ENCODE measurements at places on chromosomes 2 and 18.

DNA sequence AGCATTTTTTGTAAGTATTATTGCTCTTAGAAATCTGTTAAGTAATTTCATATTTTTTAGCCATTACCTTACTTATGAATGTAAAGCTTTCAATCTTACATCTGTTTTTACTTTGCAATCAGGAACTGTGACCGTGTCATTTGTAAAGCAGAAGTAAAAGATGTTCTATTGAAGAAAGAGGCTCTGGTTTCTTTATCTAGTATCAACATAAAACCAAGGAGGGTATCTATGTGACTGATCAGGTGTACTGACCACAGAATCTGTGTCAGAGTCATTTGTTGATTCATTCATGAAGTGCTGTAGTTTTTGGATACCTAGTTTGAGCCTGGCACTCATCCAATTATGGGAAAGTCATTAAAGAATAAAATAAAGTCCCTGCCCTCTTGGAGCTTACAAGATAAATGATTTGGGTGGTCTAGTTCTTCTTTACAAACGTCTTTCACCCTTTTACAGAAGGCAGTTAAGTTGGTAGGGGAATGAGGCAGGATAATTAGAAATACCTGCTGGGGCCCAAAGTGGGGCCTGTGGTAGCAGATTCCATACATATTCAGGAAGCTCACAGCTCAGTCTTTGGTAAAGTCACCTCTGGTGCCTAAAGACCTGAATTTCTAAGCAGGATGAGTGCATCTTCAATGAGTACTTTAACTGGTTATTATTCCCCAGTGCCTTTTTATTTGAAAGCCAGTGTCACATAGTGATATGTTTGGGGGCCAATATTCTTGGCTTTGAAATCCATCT lies 260.6 kb upstream of the NT5C1B start:
- no peaks in the 10 kb centered on the region for H3K27me3 ChIP-seq
- H3K4me3 ChIP-seq, result no peak overlapping the region
- H3K36me3 ChIP-seq, result no peaks in the 10 kb centered on the region
- no peak for DNase-seq

DNA sequence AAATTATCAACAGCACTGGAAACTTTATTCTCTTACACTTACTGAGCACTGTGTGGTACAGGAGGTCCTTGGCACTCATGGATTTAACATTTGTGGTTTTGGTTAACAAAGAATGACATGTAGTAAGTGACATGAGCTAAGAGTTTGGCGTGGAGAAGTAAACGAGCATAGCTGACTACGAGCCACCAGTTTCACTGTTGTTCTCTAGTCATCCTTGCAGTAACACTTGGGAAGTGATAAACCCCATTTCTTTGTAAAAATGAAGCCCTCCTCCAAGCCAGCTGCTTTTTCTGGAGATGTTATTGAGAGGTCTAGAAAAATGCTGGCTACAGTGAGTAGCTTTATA lies 32.7 kb downstream of the QPCT start:
- no peaks in the 10 kb centered on the region for H3K4me1 ChIP-seq
- no peaks in the 10 kb centered on the region for H3K27me3 ChIP-seq
- peak; percentile 12 for DNase-seq

DNA sequence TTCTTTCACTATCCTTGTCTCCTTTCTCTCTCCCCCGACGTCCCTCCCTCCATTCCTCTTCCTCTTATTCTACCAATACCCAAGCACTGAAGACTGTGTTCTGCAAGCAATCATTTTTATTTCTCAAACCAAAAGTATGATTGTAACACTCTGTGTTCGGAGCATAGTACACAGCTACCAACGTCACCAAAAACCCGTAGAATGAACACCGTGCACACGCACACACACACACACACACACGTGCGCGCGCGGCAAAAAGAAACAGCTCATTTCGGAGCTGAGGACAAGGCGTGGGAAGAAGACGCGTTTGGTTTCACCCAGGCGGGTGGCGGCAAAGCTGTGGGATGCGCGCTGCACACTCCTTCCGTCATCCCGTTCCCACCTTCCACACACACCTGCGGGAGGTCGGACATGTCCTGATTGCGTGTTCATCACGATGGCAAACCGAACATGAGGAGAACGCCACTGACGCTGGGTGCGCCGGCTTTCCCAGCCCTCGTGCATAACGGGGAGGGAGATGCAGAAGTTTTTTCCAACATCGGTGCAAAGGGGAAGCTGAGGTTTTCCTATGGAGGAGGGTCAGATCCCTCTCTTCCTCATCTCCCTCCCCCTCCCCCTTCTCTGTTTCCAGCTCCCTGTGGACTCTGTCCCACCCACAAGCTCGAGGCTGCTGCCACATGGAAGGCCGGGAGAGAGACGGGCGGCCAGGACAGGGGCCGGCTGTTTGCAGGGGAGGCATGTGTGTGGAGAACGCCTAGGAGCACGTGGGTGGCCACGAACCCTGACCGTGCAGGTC lies 20.4 kb downstream of the MBP start:
- H3K27me3 ChIP-seq, result no peaks in the 10 kb centered on the region
- H3K4me3 ChIP-seq, result no peak overlapping the region
- DNase-seq, result no peak
- H3K4me1 ChIP-seq, result peaks cover 41% of the 10 kb centered on the region

DNA sequence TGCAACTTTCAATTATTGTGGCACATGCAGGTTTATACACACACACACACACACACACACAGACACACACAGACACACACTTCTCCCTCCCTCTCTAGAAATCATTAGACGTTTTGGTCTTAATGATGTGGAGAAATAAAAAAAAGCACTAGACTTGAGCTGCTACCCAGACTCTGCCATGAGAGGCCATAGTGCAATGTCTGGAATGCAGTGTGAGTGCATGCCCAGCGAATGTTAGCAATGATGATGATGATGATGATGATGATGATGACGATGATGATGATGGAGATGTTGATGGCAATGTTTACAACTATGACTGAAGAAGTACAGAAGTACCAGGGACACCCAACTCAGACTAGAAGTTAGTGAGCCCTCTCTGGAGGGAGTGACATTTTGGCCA lies 23.8 kb upstream of the KLHL29 start:
- no peak for DNase-seq
- H3K36me3 ChIP-seq, result no peaks in the 10 kb centered on the region
- H3K27ac ChIP-seq, result no peak overlapping the region
- no peak overlapping the region for H3K4me3 ChIP-seq
- H3K27me3 ChIP-seq, result no peaks in the 10 kb centered on the region

GRCh38 chr2:83143946-83144345 lies 1315.1 kb downstream of the SUCLG1 start:
- H3K27ac ChIP-seq, result no peak overlapping the region
- H3K4me3 ChIP-seq, result no peak overlapping the region
- H3K36me3 ChIP-seq, result no peaks in the 10 kb centered on the region
- no peak for DNase-seq
- H3K4me1 ChIP-seq, result no peaks in the 10 kb centered on the region

GRCh38 chr18:40011201-40011600 lies 1943.8 kb upstream of the PIK3C3 start:
- no peaks in the 10 kb centered on the region for H3K27me3 ChIP-seq
- DNase-seq, result no peak
- H3K4me3 ChIP-seq, result no peak overlapping the region
- no peaks in the 10 kb centered on the region for H3K4me1 ChIP-seq

GRCh38 chr2:20054931-20055330 lies 3.5 kb upstream of the LAPTM4A start:
- H3K27ac ChIP-seq, result no peak overlapping the region
- H3K4me1 ChIP-seq, result peaks cover 5% of the 10 kb centered on the region
- H3K4me3 ChIP-seq, result no peak overlapping the region
- DNase-seq, result no peak
- no peaks in the 10 kb centered on the region for H3K27me3 ChIP-seq

DNA sequence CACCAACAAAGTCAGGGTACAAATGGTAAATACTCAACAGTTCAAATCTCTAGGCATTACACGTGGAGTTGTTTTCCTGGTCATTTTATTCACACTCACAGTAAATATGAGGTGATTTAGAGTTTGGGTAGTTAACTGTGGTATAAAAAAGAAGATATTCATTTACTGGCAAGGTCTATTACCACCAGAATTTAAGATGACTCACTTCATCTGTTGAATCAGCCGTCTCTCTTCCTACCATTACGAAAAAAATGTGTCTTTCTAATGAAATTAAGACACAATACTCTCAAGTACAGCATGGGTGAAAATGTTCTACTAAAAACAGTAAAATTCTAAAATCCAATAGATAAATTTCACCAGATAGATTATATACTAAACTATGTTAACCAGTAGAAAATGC lies 21.0 kb upstream of the GPR75 start:
- no peaks in the 10 kb centered on the region for H3K27me3 ChIP-seq
- peaks cover 8% of the 10 kb centered on the region for H3K36me3 ChIP-seq
- H3K27ac ChIP-seq, result no peak overlapping the region
- DNase-seq, result no peak

DNA sequence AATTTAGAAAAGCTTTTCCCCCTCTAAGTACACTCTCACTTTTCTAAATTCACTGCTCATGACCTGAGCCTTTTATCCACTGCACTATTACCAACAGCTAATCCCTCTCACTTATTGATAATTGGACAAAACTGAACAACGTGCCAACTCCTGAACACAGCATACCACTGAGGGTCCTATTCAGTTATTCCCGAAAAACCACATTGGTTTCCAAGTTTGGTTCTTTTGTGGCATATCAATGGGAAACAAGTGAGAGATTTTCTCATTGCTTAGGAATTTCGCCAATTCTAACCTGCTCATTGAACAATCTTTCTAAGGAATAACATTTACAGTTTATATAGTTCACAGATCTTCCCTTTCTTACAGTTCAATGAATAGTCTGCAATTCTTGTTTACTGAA lies 977.4 kb downstream of the TMEM182 start:
- DNase-seq, result no peak
- H3K36me3 ChIP-seq, result no peaks in the 10 kb centered on the region
- H3K27me3 ChIP-seq, result no peaks in the 10 kb centered on the region
- no peak overlapping the region for H3K4me3 ChIP-seq
- H3K4me1 ChIP-seq, result no peaks in the 10 kb centered on the region

- no peaks in the 10 kb centered on the region for H3K36me3 ChIP-seq
- DNase-seq, result no peak
- no peak overlapping the region for H3K4me3 ChIP-seq
- H3K4me1 ChIP-seq, result no peaks in the 10 kb centered on the region
These were observed 172.4 kb downstream of the DDX1 start for GRCh38 chr2:15763822-15764682.

GRCh38 chr18:45589356-45590035 lies 25.8 kb upstream of the SLC14A2 start:
- no peaks in the 10 kb centered on the region for H3K36me3 ChIP-seq
- no peaks in the 10 kb centered on the region for H3K27me3 ChIP-seq
- peak overlapping the region; percentile 94 for H3K27ac ChIP-seq
- peaks cover 27% of the 10 kb centered on the region for H3K4me1 ChIP-seq

- no peaks in the 10 kb centered on the region for H3K36me3 ChIP-seq
- no peak overlapping the region for H3K4me3 ChIP-seq
- H3K27ac ChIP-seq, result no peak overlapping the region
- no peak for DNase-seq
These were observed 65.7 kb downstream of the PLCL1 start for GRCh38 chr2:197870137-197870536.

DNA sequence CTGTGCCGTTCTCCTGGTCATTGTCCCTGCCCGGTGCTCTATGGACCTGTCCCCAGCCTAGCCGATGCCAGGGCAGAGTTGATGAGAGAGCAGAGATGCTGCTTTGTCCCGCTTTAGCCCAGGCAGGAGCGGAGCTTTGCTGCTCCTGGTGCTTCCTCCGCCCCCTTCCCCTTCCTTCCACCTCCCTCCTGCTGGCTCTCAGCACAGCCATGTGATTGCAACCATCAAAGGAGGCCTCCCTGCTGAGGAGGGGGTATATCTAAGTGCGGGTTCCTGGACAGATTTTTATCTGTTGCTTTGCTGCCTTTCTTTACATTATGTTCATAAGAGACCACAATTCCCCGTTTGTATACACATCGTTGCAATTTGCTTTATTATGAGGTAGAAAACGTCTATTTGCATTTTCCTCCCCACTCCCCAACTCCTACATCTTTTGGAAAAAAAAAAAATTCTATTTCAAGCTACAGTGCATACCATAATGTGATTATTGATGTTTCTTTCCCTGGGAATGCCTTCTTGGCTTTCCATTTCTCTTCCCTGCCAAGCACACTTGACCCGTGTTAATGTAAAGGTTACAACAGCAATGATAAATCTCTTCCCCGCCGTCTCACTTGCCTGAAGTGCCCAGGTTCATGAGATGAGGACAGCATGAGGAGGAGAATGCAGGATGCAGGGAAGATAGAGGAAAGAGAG lies 25.4 kb downstream of the ALPK2 start:
- no peaks in the 10 kb centered on the region for H3K27me3 ChIP-seq
- H3K36me3 ChIP-seq, result no peaks in the 10 kb centered on the region
- H3K4me3 ChIP-seq, result no peak overlapping the region

GRCh38 chr2:9336576-9337314 lies 86.6 kb downstream of the ITGB1BP1 start:
- no peaks in the 10 kb centered on the region for H3K36me3 ChIP-seq
- DNase-seq, result peak; percentile 88
- peaks cover 34% of the 10 kb centered on the region for H3K4me1 ChIP-seq
- no peaks in the 10 kb centered on the region for H3K27me3 ChIP-seq
- H3K27ac ChIP-seq, result peak overlapping the region; percentile 73

GRCh38 chr2:211611061-211611518 lies 927.5 kb downstream of the ERBB4 start:
- no peak for DNase-seq
- no peak overlapping the region for H3K4me3 ChIP-seq
- H3K4me1 ChIP-seq, result no peaks in the 10 kb centered on the region
- no peaks in the 10 kb centered on the region for H3K36me3 ChIP-seq
- H3K27me3 ChIP-seq, result no peaks in the 10 kb centered on the region
- no peak overlapping the region for H3K27ac ChIP-seq

DNA sequence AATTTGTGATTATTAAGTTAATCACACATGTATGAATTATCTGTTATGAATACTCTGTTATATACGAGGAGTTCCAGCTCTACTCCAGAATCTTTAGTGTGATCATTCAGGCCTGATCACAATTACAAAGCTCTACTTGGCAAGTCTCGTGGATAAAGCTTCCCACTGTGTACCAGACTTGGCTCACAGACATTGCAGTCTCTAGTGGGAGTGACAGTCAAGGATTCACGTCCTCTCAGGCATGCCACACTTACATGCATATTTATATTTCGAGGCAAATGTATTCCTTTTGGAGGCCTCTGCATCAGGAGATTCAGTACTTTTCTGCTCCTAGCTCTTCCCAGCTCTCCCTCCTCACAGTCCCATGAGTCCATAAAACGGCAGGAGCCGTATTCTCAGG lies 403.4 kb upstream of the CDH7 start:
- H3K36me3 ChIP-seq, result no peaks in the 10 kb centered on the region
- H3K4me1 ChIP-seq, result no peaks in the 10 kb centered on the region
- no peak for DNase-seq
- H3K4me3 ChIP-seq, result no peak overlapping the region
- no peaks in the 10 kb centered on the region for H3K27me3 ChIP-seq

- H3K4me3 ChIP-seq, result peak overlapping the region; percentile 85
- H3K27ac ChIP-seq, result peak overlapping the region; percentile 90
- H3K27me3 ChIP-seq, result no peaks in the 10 kb centered on the region
- H3K4me1 ChIP-seq, result peaks cover 20% of the 10 kb centered on the region
These were observed 990 bp upstream of the MGAT4A start for GRCh38 chr2:98731894-98732349.

GRCh38 chr18:29439398-29439797 lies 1262.5 kb upstream of the CDH2 start:
- no peaks in the 10 kb centered on the region for H3K36me3 ChIP-seq
- H3K27me3 ChIP-seq, result no peaks in the 10 kb centered on the region
- H3K4me3 ChIP-seq, result no peak overlapping the region
- no peaks in the 10 kb centered on the region for H3K4me1 ChIP-seq
- no peak for DNase-seq
